Fibroblast of gingiva (primary cell): ENCODE measurements at places on chromosomes 16 and 17.

- no peak for DNase-seq
These were observed 148.1 kb downstream of the MRM1 start for GRCh38 chr17:36749493-36749892.

DNA sequence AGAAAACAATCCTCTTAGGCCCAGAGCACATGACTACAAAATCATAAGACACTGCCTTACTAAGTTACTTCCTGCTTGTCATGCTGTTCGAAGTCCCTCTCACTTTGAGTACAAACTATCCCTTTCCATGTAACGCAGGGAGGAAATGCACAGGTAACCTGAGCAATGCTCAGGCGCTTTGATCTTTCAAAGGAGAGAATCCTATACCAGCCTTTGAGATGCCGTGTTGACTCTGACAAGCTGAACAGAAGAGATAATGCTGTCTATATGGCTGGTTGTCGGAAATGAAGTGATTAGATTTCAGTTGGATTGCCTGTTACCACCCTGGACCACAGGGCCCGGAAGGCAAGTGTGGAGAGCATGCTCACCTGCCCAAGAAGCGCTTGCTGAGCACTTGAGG, 75.9 kb downstream of the CDH11 start:
- no peak for DNase-seq

DNA sequence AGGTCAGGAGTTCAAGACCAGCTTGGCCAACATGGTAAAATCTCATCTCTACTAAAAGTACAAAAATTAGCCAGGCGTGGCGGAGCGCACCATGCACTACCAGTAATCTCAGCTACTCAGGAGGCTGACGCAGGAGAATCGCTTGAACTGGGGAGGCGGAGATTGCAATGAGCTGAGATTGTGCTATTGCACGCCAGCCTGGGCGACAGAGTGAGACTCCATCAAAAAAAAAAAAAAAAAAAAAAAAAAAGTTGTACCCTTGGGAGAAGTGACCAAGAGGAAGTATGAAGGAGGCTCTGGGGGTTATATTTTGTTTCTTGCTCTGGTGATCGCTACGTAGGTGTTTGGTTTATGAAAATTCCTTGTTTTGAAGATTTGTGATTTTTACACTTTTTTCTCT, 66.3 kb downstream of the LITAF start:
- no peak for DNase-seq

DNA sequence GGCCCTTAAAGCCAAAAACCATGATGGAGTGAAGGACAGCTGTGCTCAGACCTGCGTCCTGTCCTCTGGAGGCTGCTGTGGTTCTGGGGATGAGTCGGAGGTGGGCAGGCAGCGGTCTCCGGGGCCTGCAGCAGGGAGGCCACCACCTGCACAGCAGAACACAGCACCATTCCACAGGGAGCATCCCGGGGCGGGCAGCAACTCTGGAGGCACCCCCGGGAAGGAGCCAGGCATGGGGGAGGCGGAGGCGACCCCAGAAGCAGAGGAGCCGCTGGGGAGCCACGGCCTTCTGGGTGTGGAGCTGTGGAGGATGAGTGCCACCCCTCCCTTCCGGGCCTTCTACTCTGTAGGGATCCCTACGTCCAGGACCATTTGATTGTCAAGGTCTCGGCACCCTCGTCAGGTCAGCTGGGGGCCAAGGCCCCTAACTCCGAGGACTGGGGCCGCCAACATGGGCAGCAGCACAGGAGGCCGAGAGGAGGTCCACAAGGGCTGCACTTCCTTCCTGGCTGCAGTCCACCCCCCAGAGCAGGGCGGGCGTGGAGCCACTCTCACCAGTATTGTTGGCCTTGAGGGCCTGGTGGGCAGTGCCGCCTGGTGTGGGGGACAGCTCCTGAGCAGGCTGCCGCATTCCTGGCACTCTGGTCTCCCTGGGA, 23.8 kb downstream of the CEP131 start:
- DNase-seq: no peak

GRCh38 chr16:29985271-29985811, 10.1 kb downstream of the HIRIP3 start:
- no peak for DNase-seq

- DNase-seq: no peak
These were observed 1.1 kb downstream of the MLYCD start for GRCh38 chr16:83899978-83900377.

DNA sequence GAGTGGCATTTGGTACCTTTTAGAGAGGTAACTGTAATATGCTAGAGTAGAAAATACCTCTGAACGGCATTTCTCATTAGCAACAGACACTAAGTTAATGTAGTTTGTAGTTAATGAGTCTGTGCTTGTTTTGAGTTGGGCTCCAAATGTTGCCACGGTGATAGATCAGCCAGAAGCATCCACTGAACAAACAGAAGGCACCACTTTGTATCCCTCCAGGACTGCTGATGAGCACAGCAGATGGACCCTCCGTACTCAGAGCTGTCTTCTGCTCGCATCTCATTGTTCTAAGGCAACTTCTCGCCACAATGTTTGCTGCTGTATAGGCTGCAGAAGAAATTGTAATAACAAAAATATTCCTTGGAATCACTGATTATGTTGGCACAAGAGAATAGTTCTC, 56.1 kb downstream of the TNRC6C start:
- no peak for DNase-seq

DNA sequence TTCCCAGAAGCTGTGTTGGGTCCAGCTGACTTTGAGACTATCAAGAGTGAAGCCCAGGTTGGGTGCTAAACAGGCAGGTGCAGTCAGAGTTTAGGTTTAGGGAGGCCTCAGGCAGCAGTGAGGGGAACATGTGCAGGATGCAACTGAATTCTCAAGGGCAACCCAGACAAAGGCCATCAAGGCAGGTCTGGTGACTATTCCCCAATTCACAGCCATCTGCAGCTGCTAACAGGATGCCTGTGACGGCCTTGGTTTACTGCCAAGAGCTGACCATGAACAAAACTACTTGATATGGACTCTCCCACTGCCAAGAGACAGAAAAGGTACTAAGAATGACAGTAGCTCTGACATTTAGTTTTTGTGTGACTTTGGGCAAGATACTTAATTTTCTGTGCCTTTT, 45.2 kb upstream of the BCAR1 start:
- DNase-seq: no peak

DNA sequence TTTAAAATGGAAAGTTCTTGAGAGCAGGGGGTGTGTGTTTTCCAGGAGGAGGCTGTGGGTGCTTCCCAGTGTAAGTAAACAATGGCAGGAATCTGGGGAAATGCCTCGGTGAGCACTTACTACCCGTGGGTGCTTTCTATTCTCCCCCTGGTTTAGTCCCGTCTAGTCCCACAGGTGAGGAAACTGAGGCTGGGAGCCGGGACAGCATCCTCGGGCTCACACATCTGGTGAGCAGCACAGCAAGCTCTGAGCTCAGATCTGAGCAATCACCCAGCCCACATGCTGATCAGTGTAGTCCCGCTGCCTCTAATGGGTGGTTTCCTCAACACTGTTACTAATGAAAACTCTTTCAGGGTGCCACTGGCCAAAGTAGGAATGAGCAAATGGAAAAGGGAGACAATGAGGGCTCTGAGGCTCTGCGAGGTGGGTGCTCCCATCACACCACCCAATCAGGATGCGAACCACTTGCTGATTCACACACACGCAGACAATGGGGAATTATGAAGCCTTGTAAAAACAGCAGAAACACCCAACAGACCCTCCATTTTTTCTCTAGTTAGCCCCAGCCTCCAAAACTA, 202.6 kb downstream of the PARN start:
- DNase-seq: no peak
